ENCODE measurements at places on chromosomes 3 and 15.

- DNase-seq, result no peak
These were observed 122.6 kb downstream of the ITPR1 start for GRCh38 chr3:4615750-4616149.

DNA sequence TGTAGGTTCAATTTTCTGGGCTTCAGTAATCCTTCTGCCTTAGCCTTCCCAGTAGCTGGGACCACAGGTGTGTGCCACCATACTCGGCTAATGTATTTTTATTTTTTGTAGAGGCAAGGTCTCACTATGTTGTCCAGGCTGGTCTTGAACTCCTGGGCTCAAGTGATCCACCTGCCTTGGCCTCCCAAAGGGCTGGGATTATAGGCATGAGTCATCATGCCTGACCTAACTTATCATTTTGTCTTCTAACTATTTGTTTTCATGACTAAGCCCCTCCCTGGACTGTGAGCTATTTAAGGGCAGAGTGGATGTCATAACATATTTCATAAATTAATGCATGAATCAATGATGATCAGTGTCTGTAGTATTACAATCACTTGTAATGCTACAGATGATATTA lies 56.1 kb upstream of the PIAS1 start:
- DNase-seq, result no peak

GRCh38 chr15:51550841-51551240 lies 71.7 kb downstream of the DMXL2 start:
- no peak for DNase-seq

GRCh38 chr15:47431501-47431900 lies 285.8 kb upstream of the SEMA6D start:
- DNase-seq, result no peak

DNA sequence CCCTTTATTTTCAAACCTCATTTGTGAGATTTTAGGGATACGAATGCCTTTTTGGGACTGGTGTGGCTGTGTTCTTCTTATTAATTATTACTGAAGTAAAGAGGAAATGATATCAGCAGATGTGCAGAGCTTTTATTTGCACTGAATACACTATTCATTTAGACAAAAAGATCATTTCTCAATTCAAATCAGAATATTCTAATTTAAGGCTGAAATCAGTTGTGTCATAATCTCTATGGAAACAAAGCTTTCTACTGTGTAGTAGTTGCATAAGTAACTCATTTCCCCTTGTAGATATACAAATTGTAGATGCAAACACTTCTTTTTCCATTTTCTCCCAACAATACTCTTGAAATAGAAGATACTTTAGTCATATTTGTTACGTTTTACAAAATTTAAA lies 56.0 kb downstream of the PDE8A start:
- no peak for DNase-seq

DNA sequence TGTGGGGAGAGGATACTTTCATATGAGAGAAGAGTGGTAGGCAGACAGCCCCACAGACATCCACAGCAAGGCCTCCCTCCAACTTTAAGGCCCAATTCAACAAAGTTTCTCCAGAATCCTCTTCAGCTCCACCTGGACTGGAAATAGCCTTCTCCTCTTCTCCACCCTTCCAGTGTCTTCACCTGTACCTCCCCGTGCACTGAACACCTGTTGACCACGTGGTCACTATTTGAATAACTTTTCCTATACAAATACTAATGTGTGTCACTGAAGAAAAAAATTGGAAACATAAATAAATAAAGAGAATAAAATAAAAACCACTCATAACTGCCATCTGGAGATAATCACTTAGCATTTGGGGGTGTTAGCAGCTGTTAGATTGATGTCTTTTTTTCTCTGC lies 52.9 kb downstream of the CCNL1 start:
- no peak for DNase-seq

DNA sequence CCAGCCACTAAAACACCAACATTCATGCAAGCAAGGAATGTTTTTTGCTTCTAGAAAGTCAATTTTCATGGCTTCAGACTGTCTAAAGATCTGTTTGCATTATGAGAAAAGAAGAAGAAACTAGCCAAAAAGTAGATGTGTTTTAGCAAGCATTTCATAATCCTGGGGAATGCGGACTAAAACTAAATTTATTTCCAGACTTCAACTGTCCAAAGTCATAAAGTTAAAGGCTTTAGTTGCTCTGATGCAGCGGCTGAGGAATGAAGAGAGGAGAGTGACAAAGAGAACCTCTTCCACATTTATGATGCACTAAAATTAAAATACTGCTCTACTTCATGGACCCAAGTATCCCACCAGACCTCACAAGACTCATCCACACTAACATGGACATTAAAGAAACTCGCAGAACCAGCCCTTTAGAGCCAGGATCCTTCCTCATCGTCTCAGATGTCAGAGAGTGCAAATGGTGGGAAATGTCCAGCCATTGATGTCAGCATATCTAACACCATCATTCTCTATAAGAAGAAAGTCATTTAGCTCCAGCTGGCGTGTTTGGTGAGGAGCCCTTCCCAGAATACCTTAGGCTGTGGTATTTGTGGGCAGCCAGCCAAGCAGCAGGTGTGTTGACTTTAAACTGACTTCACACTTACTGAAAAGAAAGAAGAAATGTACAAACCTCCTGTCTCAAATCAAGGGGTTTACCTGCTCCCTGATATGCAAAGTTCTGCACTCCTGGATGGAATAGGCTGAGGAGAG lies 17.4 kb downstream of the FYCO1 start:
- peak; percentile 79 for DNase-seq

GRCh38 chr3:11452885-11453847 lies 181.0 kb downstream of the ATG7 start:
- DNase-seq, result no peak

DNA sequence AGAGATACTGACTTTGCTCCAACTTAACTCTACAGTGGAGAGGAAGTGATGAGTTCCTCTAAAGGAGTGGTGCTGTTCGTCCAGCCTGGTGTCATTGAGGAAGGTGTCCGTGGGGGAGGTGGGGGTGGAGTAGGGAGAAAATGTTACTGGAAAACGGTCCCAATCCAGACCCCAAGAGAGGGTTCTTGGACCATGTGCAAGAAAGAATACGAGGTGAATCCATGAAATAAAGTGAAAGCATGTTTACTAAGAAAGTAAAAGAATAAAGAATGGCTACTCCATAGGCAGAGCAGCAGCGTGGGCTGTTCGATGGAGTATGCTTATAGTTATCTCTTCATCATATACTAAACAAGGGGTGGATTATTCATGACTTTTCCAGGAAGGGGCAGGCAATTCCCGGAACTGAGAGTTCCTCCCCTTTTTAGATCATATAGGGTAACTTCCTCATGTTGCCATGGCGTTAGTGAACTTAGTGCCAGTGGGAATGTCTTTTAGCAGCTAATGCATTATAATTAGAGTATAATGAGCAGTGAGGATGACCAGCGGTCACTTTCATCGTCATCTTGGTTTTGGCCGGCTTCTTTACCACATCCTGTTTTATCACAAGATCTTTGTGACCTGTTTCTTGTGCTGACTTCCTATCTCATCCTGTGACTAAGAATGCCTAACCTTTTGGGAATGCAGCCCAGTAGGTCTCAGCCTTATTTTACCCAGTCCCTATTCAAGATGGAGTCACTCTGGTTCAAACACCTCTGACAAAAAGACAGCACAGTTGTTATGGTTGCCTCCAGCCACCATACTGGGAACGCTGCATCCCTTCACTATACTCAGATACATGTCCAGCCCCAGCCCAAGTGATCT lies 38.6 kb downstream of the CLEC3B start:
- DNase-seq, result peak; percentile 80
